GM12865 (cell line): ENCODE measurements at places on chromosomes 4 and X.

- no peak for DNase-seq
These were observed 110.8 kb upstream of the ATP8A1 start for GRCh38 chr4:42767669-42768068.

DNA sequence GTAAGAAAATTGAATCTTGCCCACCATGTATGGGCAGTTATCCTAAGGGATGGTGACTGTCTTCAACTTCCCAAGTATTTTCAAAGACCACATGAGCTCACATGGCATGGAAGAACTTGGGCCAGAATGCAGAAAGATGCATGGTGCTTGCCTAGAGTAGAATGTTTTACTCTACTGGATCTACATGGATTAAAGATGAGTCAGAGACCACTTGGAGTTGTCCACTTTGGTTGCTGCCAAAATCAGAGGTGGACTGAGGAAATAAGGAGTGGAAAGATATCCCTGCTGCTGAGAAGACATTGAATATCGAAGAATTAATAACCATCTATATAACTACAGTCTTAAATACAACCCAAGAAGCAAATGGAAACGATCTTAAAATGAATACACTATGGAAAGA lies 498.1 kb downstream of the NLGN4X start:
- DNase-seq = no peak

DNA sequence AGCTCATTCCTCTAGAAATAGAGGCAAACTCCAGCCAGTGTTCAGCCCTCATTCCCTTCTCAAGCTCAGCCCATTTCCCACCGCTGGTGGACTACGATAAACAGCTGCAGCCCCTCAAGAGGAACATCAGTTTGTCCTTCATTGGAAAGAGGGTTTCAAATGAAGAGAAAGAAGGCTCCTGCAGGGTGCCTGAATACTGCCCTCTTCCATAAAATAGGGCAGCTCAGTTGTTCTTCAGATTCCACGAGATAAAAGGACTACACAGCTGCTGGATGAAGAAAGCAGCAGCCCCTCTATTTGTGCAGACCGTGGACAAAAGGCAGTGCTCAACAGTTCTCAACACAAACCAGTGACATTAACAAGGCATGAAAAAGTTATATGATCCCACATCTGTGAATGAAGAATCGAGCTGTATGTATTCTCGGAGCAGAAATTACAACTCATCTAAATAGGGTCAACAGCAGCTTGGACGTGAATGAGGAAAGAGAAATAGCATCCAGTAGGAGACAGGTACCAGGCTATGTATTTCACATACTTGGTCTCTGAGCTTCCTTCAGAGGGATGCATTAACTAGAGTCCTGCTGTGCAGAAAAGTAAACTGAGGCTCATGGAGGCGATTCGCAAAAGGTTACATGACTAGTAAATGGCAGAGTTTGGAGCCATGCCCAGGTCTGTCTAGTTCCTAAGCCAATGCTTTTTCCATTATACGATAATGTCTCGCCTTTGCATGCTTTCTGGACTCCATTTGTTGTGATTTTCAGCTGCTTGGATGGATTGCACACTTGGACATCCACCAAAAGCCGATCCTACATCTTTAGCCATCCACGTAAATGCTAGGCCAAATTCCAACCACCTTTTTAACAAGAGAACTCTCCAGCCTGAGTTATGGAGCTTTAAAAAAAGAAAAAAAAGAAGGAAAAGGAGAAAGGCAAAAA lies 301.2 kb upstream of the PPARGC1A start:
- no peak for DNase-seq

DNA sequence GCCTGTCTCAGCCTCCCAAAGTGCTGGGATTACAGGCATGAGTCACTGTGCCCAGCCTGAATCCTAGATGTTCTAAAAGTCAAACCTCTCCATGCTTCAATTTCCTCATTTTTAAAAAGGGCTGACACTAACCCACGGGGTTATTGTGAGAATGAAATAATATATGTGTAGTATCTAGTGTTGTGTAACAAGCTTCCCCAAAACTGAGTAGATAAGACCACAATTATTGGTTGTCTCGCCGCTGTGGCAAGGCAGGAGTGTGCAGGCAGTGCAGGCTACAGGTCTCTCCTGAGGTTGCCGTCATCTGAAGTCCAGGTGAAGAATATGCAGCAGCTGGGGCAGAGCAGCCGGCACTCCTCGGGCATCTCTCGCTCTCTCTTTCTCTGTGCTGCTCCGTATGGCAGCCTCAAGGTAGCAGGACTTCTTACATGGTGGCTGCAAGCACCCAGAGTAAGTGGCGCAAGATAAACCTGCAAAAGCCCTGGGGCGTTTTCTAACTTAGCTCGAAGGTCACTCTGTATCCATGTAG lies 30.9 kb downstream of the RAB33B start:
- no peak for DNase-seq

GRCh38 chr4:128782076-128782715 lies 27.3 kb upstream of the JADE1 start:
- DNase-seq = peak; percentile 49

DNA sequence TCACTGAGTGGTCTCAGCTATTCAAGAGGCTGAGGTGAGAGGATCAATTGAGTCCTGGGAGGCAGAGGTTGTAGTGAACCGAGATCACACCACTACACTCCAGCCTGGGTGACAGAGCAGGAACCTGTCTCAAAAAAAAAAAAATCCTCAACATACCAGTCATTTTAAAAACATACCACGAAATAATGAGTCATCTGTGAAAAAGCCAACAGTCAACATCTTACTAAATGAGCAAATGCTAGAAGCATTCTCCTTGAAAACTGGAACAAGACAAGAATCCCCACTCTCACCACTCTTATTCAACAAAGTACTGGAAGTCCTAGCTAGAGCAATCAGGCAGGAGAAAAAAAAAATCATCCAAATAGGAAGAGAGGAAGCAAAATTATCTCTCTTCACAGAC lies 104.0 kb upstream of the ARHGEF9 start:
- DNase-seq = no peak

GRCh38 chr4:181911420-181911819 lies 331.8 kb upstream of the TENM3 start:
- DNase-seq = no peak

DNA sequence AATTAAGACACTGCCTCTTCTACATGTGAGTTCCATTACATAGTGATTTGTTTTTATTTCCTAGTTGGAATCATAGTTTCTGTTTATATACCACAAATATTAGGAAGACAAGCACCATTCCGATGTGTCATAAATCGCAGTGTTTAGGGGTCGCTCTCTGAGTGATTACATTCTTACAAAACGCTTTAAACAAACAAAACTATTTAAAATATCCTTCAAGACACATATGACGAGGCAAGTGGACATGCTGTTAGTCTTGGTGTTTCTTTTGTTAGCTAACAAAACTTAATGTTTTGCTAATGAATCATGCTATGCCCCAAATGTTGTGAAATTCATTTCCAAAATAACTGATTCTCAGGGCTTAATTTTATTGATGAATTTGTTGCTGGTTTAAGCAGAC lies 1219.3 kb upstream of the PRKX start:
- DNase-seq = no peak

GRCh38 chr4:113278324-113278934 lies 229.0 kb downstream of the ANK2 start:
- DNase-seq = peak; percentile 84

GRCh38 chr4:3656416-3657356 lies 109.5 kb upstream of the ADRA2C start:
- no peak for DNase-seq

DNA sequence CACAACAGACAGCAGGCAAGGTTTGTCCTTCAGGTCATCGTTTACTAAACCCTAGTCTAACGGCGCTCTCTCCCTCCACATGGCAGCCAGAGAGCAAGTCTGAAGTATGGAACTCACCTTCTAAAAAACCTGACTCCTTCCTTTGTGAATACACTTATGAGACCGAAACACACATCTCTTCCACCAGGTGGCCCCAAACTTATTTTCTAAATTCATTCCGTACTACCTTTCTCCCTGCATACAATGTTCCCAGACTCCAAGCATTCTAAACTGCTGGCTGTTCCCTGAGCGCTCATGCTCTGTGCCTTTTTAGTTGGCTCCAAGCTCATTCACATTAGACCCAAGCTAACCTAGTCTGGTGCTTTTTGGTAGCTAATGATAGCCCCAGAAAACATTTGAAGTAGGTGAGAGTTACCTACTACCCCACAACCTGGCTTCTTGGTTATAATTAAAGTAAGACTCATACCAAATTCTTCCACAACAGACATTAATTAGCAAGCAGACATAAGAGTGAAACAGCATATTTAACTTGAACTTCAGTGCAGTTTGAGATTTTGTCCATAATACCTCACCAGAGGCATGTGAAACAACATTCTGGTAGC lies 67.6 kb upstream of the DCLK2 start:
- peak; percentile 44 for DNase-seq
